ENCODE measurements at places on chromosomes 1 and 21.

DNA sequence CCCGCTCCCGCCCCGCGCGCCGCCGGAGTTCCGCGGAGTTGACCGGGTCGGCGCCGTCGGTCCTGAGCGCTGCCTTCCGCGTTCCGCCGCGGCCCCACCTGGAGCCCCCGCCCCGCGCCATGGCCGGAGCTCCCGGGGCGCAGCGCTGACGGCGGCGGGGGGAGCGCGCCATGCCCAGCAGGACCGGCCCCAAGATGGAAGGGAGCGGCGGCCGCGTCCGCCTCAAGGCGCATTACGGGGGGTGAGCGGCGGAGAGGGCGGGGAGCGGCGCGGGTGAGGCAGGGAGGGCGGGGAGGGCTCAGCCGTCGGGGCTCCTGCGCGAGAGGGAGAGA lies 216 bp downstream of the PRKCZ start:
- no peak for DNase-seq

GRCh38 chr1:171468120-171468750 lies 17.1 kb upstream of the PRRC2C start:
- peak; percentile 47 for DNase-seq

GRCh38 chr1:162144853-162145252 lies 75.4 kb downstream of the NOS1AP start:
- DNase-seq = no peak

DNA sequence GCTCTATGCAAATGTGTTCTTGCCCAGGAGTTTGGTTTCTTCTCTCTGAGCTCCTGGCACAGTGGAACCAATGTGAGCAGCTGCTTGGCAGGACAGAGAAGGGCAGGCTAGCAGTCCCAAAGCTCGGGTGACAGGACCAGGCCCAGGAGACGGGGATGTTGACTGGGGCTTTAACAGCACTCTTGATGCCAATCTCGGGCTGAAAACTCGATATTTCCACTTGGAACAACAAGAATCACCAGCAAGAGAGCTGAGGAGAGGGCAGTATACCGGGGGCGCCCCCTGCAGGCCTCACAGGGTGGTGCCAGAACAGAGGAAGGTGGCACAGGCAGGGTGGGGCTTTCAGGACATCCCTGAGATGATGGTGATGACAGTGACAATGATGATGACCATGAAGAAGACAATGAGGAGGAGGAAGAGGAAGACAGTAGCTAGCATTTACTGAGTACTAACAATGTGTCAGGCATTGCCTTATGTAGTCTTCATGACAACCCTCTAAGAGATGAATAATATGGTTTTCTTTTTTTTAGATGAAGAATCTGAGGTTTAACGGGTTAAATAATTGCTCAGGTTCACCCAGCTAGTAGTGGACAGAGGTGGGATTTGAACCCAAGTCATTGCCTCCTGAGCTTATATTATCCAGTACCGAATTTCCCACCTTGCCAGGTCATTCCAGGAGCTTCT lies 2.7 kb upstream of the KCNJ9 start:
- peak; percentile 77 for DNase-seq

- peak; percentile 42 for DNase-seq
Measured at GRCh38 chr1:232952514-232953499, 2.4 kb downstream of the NTPCR start.

- DNase-seq = peak; percentile 70
Measured at GRCh38 chr21:41612674-41613532, 104.9 kb upstream of the TMPRSS2 start.

- DNase-seq = no peak
Measured at GRCh38 chr1:37515185-37516034, 844 bp upstream of the MEAF6 start.

All from GM13976 (cell line).